ENCODE measurements at places on chromosomes 7 and 10.

DNA sequence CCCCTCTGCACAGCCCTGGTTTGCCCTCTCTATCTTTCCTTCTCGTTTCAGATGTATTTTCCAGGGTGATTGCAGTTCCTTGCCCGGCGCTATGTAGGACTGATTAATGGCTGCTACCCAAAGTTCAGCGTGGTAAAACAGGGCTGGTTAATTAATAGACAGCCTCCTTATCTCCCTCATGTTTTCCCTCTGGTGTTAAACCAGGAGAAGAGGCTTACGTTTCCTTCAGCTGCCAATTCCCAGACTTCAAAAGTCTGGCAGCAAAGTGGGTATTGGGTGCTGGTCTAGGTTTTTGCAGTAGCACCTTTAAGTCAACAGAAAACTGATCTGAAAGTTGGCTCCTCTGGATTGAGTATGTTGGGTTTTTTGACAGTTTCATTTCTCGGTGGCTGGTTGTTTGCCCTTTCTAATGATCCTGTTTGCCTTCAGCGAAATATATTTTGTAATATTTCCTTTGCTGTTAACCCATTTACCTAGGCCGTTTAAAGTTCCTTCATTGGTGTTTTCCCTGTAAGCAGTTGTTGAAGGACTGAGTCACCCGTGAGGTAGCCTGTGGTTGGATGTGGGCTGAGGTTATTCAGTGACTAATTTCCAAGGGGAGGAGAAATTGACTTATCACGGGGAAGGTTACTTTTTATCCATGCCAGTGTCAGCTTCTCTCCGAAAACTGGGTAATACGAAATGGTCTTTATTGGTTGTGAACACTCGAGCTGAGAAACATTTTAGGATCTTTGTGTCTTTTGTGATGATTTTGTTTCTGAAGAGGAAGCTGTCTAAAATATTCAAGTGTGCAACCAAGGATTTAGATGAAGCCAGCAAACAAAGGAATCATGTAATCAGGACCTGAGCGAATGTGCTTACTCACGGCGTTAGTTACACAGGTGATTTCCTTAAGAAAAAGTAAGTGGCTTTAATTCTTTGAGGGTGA lies 257.2 kb downstream of the KIAA1217 start:
- no peak for DNase-seq

DNA sequence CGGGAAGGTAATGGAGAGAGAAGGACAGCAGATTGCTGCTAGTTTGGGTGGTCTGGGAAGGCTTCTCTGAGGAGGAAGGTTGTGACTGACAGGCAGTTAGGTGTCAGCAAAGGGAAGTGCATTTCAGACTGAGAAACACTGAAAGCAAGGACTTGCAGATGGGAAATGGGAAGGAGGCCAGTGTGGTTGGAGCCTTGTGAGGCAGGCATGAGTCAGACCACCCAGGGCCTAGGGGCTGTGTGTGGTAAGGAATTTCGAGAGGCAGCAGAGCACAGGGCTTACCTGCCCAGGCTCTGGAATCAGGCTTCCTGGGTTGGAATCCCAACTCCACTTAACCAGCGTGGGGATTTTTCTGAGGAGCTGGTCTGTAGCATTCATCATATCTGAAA lies 53.5 kb downstream of the NRF1 start:
- DNase-seq: no peak

- no peak for DNase-seq
These were observed 177.0 kb downstream of the SND1 start for GRCh38 chr7:127828843-127829500.

DNA sequence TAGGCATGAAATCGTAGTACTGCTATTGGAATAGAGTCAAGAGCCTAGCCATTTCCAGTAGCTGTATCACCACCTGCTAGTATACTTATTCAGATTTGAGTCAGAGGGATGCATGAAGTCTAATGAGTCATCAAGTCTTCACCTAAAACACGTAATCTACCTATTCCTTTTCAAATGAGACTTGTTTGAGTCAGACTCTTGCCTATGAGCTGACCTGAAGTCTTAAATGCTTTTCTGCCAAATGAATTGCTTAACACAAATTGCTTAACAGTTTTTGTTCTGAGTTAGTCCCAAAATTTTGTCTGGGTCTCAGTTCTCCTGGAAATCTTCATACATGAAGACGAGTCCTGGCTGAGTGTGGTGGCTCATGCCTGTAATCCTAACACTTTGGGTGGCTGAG lies 165.2 kb downstream of the GNAT3 start:
- no peak for DNase-seq

- DNase-seq: no peak
These were observed 145.4 kb downstream of the ARHGAP22 start for GRCh38 chr10:48459270-48460150.

GRCh38 chr10:90319188-90319914 lies 538.5 kb downstream of the HTR7 start:
- no peak for DNase-seq

- no peak for DNase-seq
These were observed 9.3 kb upstream of the ZNF438 start for GRCh38 chr10:31041011-31041410.

DNA sequence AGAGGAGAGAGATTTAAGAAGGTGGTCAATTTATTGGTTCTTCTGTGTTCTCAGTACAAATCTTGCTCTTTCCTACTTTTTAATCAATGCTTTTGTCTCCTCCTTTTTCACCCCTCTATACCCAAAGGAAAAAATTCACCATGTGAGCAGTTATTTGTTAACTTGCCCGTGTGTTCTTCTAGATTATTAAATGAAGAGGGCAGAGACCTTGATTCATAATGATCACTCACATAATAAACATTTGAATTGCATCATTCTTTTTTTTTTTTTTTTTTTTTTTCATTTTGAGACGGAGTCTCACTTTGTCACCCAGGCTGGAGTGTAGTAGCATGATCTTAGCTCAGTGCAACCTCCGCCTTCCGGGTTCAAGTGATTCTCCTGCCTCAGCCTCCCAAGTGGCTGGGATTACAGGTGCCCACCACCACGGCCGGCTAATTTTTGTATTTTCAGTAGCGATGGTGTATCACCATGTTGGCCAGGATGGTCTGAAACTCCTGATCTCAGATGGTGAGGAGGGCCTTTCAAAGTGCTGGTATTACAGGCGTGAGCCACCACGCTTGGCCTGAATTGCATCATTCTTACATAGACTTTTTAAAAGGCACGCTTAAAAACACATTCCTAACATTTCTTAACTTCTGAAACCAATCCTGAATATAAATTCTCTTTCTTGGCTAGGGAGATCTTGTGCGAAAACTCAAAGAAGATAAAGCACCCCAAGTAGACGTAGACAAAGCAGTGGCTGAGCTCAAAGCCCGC lies 3.6 kb downstream of the GARS1 start:
- no peak for DNase-seq

GRCh38 chr7:11757153-11757552 lies 74.8 kb downstream of the THSD7A start:
- DNase-seq: no peak

GRCh38 chr7:21690705-21691104 lies 147.9 kb downstream of the DNAH11 start:
- no peak for DNase-seq

DNA sequence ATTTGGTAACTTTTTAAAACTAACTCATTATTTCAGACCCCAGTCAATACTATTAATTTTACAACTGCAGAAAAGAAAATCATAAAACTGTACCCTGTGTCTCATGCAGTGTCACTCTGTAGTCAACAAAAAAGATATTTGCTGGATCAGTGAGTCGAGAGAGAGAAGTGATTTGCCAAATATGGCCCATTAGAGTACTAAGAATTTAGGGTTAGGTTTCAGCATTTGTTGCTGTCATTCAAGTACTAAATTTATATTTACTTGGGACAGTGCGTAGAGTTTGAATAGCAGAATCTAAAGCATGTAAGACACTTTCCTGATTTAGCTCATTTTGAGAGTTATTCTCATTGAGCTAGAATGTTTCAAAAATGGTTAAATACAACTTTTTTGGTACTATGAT lies 38.9 kb downstream of the CACNA2D1 start:
- no peak for DNase-seq

DNA sequence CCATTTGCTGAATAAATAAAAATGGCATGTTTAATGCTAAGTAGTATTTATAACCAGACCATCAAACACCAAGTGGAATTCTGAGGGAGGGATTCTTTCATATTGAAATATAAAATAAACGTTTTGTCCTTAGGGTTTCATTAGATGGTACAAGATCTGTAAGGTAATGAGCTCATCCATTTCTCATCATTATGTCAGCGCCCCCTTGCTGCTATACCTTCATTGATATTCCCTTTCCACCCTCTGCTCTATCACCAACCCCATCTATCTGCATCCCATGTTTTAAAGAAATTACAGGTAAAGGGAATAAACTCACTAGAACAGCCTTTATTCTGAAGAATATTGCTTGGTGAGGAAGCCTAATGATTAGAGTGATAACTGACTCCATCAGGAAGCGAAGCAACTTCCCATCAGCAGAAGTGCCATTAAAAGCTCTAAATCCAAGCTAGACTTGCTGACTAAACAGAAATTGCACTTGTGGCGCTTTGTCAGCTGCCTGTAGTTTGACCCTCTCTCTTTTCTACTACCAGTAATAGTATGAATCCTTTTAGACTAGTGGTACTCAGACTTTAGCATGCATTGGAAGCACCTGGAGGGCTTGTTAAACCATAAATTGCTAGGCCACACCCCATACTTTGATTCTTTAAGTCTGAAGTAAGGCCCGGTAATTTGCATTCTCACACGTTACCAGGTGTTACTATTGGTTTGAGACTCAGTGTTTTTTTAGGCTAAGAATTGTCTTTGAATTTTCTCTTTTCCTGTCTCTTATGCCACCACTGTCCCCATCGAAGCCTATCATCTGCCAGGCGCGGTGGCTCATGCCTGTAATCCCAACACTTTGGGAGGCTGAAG lies 27.5 kb downstream of the ADD3 start:
- DNase-seq: no peak

GRCh38 chr7:117538053-117538452 lies 58.2 kb downstream of the CFTR start:
- DNase-seq: no peak

- DNase-seq: no peak
These were observed 75.0 kb upstream of the AFAP1L2 start for GRCh38 chr10:114479307-114479706.

DNA sequence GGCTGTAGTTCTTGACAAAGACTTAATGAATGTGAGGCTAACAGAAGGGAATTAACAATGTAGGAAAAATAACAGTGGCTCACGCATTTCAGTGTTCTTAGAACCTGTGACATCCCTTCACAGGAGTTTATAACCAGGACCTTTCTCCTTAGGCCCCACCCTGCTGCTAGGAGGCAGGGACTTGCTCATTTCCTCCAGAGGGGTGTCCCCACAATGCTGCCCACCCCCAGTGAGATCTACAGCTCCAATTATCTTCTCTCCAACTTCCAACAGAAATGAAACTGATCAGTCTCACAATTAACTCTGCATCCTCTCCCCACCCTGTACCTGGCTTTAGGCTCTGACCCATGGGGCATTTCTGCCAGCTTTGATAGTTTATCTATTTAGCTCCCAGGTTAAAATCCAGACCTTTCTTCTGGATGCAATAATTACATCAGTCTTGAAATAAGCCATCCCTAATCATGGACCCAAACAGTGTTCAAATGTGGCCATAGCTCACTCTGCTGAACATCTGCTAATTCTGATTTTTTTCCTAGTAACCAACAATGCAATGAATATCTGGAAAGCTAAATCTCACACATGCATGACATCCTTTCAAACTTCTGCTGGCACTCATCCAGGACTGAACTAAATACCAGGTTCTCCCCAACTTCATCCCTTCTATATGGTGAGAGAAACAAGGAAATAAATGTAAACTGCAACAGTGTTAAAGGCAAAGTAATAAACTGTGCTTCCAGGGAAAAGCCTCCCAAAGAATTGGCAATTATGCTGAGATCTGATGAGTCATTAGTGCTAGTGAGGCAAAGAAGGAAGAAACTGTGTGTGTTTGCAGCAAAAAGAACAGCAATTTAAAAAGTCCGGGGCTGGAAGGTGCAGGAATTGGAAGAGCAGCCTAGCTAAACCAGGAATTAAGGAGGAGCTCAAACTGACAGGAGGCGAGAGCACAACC lies 64.6 kb downstream of the HERPUD2 start:
- DNase-seq: no peak

GRCh38 chr10:75377869-75378268 lies 23.7 kb downstream of the ZNF503 start:
- DNase-seq: no peak

DNA sequence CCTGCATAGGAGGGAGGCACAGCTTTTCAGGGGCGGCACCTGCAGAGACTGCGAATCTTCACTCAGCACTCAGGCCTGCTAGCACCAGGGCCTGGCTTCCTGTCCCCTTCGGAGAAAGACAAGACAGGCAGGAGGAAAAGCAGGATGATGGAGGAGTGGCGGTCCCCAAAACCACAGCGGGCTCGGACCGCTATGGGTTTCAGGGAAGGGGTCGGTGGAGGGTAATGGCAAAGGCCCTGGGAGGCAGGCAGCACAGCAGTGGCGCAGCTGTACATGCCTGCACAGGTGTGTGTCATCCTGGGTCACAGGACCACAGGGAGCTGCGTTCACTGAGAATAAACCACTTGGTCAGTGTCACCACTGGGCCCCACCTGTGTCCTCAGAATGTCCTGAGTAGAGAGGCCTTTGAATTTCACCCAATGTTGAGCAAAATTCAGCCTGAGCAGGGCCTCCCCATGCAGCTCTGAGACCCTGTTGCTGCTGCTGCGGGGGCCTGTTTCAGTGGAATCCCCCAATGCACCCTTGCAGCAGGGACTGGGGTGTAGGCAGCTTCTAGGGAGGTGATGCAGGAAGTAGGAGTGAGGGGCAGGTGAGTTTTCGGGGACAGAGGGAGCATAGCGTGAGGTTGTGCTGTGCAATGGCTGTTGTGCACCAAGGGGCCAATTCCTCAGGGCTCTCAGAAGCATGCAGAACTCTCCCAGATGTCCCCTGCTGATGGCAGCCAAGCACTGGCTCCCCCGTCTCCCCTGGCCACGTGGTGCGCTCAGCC lies 90.6 kb upstream of the PPP2R2D start:
- no peak for DNase-seq

- no peak for DNase-seq
These were observed 159.7 kb downstream of the SGMS1 start for GRCh38 chr10:50464004-50464409.

DNA sequence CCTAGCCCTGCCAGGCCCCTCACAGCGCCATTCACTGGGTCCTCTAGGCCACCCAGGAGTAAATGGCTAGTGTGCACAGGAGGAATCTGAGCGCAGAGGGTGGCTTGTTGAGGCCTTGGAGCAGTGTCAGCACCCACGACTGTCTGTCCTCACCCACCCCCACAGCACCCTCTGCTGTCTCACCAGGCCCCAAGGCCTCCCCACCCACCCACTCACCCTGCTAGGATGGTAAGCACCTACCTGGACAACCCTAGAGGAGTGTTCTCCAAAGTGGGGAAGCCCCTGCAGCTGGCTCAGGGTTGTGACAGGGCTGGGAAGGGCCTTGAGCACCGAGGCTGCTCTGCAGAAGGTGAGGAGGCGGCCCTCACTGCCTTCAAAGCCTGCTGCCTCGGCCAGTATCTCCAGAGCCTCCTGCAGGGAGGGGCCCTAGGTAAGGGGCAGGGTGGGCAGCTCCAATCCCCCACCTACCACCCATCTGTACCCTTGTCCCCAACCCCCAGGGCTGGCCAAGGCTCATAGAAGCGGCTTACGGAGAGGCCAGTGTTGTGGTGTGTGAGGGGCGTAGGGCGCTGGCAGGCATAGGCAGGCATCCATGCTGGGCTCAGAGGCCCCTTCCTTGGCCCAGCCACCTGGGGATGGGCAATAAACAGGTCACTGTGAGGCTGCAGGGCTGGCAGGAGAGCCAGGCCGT lies 2.9 kb downstream of the POLM start:
- no peak for DNase-seq
